ENCODE measurements at places on chromosomes 5 and 9.

GRCh38 chr5:103356350-103357091, 98.0 kb downstream of the MACIR start:
- DNase-seq: no peak

GRCh38 chr5:36844305-36844704, 32.3 kb upstream of the NIPBL start:
- DNase-seq: no peak

- DNase-seq: no peak
Observed at GRCh38 chr9:73146111-73146815, 5.4 kb upstream of the ANXA1 start.

GRCh38 chr5:173881811-173882575, 6.2 kb upstream of the CPEB4 start:
- DNase-seq: no peak

- DNase-seq: no peak
Observed at GRCh38 chr5:178547753-178548415, 42.3 kb downstream of the COL23A1 start.

DNA sequence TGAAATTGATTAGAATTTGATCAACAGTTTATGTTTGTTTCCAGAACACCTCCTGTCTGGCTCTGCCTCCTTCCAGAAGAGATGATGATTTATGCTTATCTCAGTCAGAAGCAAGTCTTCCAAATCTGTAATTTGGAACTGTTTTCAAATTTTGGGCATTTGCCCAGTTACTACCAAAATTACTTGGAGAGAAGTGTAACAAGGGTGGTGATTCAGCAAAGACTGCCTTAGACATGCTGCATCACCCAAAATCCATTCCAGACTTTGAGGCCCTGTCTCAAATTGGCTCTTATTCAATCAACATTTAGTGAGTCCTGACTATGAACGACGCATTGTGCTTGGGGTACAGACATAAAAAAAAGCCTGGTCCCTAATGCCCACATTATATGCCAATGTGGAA, 89.4 kb downstream of the SH3TC2 start:
- no peak for DNase-seq

- no peak for DNase-seq
Observed at GRCh38 chr5:158461240-158461854, 602.4 kb upstream of the CLINT1 start.

DNA sequence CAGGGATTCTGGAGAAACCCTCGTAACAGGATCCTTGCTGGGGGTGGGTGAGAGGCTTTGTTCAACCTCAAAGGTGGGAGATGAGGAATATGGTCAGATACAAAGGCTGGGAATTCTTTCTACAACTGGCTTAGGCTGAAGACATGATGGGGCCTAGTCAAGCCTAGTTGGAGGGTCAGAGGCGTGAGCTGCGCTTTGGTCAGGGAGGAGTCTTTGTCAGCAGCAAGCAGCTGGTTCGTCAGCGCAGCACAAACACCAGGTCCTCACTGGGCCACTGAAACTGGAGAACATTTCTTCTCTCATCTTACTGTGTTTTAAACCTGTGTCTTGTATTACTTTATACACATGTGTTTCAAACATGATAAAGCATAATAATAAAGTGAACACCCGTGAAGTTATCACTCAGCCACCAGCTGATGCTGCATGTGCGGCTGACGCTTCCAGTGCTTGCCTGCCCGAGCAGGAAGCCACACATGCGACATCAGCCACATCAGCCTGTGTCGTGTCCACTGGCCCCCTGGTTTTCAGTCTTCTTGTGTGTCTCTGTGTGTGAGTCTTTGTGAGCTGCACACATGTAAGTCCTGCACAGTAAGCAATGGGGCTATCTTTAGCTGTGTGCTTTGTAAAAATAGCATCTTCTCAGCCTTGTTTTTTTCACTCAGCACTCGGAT, 81.5 kb downstream of the WNK2 start:
- DNase-seq: no peak

- DNase-seq: no peak
Observed at GRCh38 chr5:157446412-157446935, 13.5 kb upstream of the NIPAL4 start.

- no peak for DNase-seq
Observed at GRCh38 chr5:22683050-22683449, 170.1 kb downstream of the CDH12 start.

GRCh38 chr5:56985936-56986625, 34.2 kb upstream of the MIER3 start:
- DNase-seq: no peak

DNA sequence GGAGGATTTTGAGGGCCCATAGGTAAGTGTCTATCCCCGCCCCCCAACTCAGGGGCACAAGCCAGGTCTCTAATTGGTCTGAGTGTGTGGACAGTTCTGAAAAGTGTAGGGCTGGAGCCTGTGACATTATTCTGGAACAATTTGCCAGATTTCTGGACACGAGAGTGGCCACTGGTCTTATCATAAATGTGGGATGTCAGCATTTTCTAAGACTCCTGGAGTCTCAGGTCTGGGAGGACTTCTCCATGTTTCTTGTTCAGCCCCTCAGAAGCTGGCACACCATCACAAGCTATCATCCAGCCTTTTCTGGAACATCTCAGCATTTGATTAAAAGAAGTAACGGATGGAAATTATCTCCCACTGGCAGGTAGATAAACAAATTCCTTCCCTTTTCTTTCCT, 141.4 kb downstream of the SEC61B start:
- no peak for DNase-seq

GRCh38 chr9:130443456-130443801, 1.3 kb upstream of the ASS1 start:
- no peak for DNase-seq

GRCh38 chr9:94534901-94535300, 20.0 kb upstream of the PCAT7 start:
- no peak for DNase-seq

GRCh38 chr9:84361645-84362044, 21.1 kb upstream of the SLC28A3 start:
- DNase-seq: no peak

GRCh38 chr9:763692-764091, 77.8 kb upstream of the DMRT1 start:
- no peak for DNase-seq

- no peak for DNase-seq
Observed at GRCh38 chr9:120711841-120712538, 2.3 kb downstream of the MEGF9 start.

GRCh38 chr5:178994580-178995340, at the start of gene GRM6:
Gene GRM6 (minus strand): TSS chr5:178995320. CDS start chr5:178994944, 376 bp downstream.
- DNase-seq: peak; percentile 57

DNA sequence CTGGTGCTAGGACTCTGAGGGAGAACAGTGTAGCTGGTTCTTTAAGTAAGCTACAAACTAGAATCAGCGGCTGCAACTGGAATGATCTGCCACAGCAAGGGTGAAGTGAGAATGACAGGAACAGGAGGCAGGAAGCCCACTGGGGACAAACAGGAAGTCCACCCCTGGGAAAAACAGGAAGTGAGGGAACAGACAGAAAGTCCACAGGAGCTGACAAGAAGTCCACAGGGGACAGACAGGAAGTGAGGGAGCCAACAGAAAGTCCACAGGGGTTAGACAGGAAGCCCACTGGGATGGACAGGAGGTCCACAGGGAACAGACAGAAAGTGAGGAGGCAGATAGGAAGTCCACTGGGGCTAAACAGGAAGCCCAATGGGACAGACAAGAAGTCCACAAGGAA, 15.5 kb downstream of the ADAMTS16 start:
- DNase-seq: no peak

DNA sequence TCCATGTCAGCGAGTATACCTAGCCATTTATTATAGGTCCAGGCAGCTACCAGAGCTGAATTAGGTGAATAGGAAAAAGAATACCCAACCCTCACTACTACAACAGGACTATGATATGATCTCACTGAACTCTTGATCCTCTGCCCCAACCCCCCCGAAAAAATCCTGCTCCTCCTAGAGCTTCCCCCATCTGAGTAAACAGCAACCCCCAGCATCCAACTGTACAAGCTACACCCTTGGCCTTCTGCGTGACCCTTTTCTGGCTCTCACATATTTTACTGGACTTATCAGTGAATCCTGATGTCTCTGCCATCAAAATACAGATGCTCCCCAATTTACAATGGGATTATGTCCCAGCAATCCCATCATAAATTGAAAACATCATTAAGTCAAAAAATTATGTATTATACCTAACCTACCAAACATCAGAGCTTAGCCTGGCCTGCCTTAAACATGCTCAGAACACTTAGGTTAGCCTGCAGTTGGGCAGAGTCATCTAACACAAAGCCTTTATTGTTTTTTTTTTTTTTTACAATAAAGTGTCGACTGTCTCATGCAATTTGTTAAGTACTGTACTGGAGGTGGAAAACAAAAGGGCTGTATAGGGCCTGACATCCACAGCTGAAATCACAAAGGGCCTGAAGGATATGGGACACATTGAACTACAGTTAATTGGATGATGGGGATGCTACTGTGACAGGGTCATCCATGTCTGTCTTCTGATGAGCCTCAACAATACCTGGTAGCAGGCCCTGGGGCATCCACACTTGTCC, 128.9 kb upstream of the ERCC6L2 start:
- DNase-seq: no peak

- DNase-seq: peak; percentile 84
Observed at GRCh38 chr9:98034593-98035546, 21.7 kb upstream of the NANS start.

DNA sequence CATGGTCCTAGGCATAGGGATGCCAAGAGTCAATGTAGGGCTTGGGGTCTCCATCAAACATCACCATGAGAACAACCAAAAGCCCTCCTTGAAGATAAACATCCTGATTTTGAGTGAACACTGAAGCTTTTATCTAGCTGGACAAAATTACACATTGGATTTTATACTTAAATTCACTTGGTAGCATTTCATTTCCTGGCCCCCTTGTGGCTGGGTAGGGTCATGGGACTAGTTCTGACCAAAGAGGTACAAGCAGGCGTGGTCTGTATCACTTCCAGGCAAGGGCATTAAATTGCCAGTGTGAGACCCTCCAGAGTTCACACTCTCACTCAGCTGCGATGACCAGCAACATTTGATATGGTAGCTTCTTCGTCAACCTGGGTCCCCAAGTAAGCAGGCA, 320.3 kb downstream of the ACTL7B start:
- no peak for DNase-seq

DNA sequence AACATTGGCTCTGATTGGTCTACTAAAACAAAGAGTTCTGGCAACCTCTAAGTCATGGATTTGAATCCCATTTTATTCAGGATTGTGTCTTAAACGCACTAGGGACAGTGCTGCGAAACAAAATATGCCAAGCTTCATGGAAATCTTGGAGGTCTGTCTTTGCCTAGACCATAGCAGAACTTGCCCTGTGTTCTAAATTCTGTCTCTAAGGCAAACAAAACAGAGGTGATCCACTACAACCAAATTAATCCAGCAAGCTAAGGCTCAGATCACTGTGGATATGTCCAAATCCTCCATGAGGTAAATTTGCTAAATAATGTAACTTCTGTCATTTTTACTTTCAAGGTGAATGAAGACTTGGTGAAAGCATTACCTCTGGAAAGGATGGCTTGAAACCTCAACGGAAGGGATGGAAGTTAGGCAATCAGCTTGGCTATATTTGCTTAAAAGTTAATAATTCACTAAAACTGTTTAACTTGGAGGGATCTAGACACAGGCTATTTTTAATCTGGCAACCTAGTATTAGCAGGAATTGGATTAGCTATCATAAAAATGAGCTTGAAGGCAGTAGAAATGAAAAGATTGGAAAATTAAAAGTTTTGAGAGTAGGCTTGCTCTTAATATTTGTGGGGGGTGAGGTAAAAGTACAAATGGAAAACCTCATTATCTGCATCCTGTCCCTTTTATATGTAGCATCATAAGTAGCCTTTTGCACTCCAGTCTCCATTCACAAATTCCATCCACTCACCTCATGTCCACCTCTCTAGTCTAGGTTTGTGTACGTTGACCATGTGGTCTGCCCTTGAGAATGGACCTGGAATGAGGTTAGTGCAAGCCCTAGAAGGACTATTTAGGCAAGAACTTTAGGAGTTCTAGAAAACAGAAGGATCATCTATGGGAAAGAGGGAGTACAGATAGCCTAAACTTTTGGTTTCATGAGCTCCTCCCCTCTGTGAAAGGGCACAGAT, 176.2 kb downstream of the SMC2 start:
- DNase-seq: no peak

- DNase-seq: no peak
Observed at GRCh38 chr5:133701871-133702270, 89.5 kb upstream of the FSTL4 start.

GRCh38 chr5:143182901-143183820, 220.3 kb downstream of the NR3C1 start:
- no peak for DNase-seq

GRCh38 chr9:114693248-114693855, 11.4 kb upstream of the TEX48 start:
- no peak for DNase-seq

DNA sequence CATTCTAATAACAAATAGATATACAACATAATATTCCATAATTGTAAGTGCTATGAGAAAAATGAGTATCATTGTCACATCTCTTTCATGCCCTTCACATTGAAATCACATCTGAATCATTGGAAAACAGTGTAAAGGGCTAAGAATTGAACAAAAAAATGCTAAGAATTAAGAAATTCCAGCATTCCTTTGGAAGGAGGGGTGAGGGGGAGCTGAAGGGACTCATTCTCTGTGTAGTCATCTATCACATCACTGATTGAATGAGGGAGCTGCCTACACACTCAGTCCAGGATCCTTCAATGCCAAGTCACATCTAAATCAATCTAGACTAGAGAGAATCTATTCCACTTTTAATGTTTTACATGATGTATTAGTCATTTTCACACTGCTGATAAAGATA, 286.6 kb downstream of the DTWD2 start:
- no peak for DNase-seq

DNA sequence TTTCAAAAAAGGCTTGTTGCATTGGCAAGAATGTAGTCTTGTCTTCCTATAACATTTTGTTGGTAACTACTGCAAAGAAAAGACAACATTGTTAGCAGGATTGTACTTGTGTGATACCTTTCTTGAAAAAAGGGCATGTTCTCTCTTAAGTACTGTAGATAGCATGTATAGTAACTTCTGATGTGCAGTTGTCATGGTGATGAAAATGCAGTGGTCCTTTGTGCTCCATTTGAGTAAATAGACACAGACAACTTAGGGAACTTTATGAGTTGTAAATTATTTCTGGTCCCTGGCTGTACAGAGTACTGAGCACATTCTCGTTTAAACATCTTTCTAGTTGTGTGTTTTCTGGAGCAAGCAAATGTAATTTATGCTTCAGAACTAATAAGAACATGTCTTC, 103.3 kb downstream of the CD180 start:
- DNase-seq: no peak

GRCh38 chr5:59198365-59198764, 615.5 kb downstream of the RAB3C start:
- DNase-seq: no peak

DNA sequence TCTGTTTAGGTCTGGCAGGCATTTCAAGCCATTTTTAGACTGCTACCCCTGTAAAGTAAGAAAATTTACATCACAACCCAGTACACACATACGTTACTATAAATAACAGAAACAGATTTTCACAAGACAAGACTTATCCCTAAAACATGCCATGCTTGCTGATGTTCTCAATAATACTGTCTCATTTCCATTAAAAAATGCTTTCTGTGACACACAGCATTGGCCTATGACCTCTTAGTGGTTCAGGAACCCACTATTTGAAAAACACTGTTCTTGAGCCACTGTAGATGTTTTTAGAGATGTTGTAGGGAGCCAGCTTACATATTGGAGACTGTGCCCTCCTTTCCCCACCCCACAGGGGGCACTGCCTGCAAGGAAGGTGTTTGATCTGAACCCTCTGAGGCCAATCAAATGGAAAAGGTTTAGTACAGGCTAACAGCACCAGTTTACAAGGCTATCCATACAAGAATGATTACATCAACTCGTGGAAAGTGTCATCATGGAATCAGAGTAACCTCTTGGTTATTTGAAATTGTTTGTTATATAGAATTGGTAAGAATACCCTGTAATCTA, 30.8 kb downstream of the ZSWIM6 start:
- no peak for DNase-seq

Data from ecto neural progenitor cell (in vitro differentiated cells).